ENCODE measurements at places on chromosomes 3 and 15.

DNA sequence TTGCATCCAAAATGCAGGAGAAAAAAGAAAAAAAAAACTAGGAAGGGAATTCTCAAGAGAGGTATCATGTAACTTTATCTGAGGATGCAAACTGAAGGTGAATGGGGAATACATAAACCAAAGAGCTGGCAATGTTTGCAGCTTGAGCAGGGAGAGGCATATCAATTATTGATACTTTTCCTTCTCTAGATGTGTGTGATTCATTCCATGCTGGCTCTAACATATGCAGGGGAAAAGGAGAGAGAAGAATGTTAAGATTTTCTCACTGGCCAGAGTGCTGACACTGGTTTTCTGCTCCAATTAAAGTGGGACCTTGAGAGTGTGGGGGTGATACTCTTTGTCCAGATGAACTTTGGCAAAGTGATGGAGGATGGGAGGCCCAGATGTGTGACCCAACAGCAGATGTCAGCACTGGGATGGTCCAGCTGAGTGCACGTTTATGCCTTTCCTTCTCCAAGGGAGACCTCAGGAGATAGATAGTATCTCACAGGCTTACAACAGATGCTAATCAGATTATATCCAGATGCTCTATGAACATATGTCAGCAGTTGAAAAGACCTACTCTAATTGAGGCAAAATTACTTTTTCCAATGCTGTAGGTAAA is 50.0 kb upstream of the PSMD6 start:
- DNase-seq, result no peak

DNA sequence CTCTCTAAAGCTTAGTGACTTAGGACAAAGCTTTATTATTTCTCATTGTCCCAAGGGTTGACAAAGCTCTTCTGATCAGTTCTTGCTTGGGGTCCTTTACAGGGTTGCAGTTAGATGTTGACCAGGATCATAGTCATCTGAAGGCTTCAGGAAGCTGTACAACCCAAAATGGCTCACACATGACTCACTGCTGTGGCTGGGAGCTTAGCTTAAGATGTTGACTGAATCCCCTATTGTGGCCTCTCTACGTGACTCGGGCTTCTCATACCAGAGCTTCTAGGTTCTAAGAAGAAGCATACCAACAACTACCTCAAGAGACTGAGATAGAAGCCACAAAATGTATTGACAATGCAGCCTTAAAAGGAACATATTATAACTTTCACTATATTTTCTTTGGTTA is 569.6 kb upstream of the ROBO2 start:
- no peak for DNase-seq

GRCh38 chr15:43253431-43254403 is 13.0 kb downstream of the TGM5 start:
- no peak for DNase-seq

DNA sequence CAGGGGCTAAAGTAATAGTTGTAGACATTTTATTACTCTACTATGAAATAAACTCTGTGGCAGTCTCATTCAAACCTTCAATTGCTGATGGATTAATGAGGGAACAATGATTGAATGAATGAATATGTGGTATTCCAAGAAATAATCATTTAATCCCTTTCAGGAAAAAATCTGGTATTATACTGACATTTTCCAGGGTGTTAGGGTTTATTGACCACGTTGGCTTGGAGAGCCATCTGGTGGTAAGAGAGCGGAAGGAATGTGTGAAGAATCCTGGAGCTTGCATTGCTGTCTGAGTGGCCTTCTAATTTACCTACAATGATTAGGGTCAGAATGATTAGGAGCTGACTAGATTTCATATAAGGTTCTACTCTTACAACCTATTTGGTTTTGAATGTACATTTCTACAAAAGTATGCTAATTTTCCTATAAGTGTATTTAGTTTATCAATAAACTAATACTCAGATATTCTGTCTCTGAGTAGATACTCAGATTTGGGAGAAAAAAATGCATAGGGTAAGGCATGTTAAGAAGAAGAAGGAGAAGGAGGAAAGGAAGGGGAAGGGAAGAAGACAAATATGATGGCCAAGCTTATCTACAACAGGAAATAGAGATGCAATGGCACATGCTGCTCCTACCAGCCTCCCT is 249.9 kb downstream of the ROBO1 start:
- no peak for DNase-seq

GRCh38 chr3:128545120-128545752 is 52.2 kb upstream of the GATA2 start:
- DNase-seq, result no peak

GRCh38 chr15:49435174-49435573 is 12.1 kb downstream of the FGF7 start:
- DNase-seq, result no peak

DNA sequence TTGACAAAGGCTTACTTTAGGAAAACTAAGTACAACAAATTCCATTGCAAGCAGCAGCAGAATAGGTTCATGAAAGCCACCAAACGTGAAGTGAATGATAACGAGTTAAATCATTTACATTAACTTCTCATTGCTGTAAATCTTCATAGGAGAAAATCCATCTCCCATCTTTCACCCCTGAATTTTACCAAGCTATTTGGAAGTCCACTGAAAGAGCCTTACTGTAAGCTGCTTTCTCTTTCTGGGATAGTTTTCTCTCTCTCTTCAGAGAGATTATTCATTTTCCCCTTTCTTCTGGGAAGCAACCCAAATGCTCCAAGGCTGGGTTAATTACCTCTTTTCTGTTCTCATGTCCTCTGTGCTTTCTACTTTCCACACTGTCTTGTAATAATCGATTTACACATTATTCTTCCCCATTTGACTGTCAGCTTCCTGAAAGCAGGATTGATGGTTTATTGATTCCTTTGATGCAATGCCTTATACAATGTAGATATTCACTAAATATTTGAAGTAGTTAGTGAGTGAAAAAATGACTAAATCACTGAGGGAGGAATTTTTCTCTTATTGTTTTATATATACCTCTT is 914.3 kb upstream of the ARPP21 start:
- DNase-seq, result no peak

GRCh38 chr3:23830869-23831484 is 25.2 kb downstream of the UBE2E1 start:
- no peak for DNase-seq

DNA sequence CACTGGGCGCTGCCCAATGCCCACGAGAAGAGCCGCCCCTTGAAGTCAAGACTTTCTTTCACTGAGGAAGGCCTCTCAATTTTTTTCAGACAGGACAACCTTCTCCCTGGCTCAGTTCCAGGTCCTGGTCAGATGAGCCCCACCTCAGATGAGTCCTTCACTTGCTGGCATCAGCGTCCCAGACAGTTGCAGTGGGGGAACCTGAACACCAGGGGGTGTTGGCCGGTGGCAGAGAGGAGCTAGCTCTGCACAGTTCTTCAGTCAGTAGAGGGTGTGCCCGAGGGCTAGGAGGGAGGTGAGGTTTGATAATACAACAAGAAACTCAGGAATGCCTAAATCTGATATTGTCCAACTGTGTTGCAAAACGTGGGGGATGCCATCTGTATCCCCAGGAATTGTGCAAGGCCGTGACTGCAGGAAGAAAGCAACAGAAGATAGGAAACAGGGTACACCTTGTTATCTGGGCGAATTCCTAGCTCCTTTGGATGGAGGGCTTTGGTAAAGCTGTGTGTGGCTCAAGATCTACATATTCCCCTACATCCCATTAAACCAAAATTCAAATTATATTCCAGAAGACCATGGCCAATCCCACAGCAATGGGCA is 34.3 kb downstream of the CCR3 start:
- DNase-seq, result no peak

- DNase-seq, result no peak
Observed at GRCh38 chr3:66409771-66410754, 90.8 kb downstream of the LRIG1 start.

DNA sequence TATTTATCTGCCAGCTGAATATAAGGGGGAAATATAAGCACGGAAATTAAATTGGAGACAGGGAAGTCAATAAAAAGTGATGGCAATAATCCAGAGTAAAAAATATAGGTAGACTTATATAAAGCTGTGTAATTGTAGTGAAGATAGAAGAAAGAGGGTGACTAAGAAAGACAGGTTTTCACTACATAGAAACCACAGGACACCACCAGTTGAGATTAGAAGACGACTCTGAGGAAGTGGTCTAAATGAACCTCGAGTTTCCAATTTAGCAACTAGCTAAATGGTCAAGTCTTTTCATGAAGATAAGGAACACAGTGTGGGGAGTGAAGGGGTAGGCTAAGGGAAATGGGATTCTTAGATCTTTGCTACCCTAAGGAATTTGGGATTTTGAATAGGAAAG is 188.8 kb upstream of the ARL6 start:
- no peak for DNase-seq

DNA sequence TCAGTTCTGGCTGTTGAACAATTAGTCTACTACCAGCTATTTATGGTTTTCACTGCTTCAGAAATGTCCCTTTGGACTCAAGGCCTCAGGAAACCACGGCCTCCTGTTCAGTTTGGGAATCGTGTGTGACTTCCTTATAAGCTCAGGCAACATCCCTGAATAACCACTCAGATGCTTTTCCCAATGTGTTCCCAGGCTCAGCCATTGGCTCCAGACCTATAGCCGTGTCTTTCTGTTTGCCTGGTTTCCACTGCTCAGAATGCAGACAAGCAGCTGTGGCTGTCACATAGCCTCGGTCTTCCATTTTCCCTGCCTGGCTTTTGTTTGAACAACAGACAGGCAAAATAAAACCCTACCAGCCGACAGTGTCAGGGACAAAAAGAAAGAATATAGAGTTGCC is 63.2 kb upstream of the ATP2B2 start:
- no peak for DNase-seq

GRCh38 chr15:56619887-56620286 is 113.4 kb downstream of the ZNF280D start:
- DNase-seq, result no peak

DNA sequence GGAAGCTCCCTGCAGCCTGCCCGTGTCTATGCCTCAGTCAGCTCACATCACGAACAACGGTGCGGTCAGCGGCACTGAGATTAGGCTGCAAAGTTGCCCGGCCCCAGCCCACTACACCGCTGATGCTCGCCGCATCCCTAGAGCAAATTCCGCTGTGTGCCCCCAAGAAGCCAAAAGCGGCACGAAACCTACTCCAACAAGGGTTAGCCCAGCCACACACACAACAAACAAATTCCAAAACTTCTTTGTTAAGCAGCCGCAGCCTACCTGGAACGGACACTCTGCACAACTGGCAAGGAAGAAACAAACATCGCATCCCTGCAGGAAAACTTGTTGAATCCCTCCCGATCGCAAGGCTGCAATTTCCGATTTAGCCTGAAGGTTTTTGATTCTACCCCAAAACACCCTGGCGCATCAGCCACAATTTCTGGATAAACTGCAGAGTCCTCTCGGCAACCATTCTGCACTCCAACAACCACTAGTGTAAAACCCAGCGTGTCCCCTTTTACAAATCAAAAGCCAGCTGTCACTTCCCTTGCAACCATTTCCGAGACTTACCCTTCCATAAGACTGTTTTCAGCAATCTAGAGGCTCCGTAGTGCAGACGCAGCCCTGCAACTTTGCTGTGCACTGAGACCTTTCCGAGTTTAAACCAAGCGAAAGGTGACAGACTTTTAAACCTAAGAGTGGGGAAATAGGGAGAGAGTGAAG is 449 bp downstream of the ROBO1 start:
- no peak for DNase-seq

GRCh38 chr15:71237456-71238188 is 122.4 kb downstream of the THSD4 start:
- DNase-seq, result no peak

DNA sequence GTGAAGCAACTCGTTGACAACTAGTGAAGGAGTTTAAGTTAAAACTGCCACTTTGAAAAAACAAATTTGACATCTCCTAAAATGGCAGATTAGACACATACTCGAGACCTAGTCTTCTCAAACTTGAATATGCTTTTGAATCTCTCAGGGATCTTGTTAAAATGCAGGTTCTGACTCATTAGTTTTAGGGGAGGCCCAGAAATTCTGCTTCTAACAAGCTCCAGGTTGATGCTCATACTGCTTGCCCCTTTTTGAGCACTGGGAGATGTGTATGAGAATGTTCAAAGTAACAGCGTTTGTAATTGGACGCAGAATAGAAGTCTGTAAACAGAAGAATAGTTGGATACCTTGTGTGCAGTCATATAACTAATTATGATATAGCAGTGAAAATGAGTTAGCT is 1.6 kb downstream of the C3orf38 start:
- no peak for DNase-seq

GRCh38 chr3:13106308-13107001 is 33.2 kb upstream of the IQSEC1 start:
- peak; percentile 75 for DNase-seq

DNA sequence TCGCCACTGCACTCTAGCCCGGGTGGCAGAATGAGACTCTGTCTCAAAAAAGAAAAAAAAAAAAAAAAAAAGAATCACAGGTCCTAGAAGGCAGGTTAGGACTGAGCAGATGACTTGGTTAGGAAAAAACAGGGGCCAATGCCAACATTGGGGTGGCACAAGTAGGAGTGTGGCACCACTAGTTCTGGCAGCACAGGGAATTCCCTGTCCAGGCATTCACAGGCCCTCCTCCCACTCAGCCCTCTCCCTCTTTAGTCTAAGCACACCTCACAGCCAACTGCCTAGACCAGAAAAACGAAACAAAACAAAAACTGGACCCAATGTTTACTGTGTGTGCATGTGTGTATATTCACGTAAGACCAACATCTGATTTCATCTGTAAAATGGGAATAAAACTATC is 10.5 kb downstream of the THOC7 start:
- no peak for DNase-seq

- DNase-seq, result no peak
Observed at GRCh38 chr3:97705764-97706163, 58.8 kb upstream of the ARL6 start.

DNA sequence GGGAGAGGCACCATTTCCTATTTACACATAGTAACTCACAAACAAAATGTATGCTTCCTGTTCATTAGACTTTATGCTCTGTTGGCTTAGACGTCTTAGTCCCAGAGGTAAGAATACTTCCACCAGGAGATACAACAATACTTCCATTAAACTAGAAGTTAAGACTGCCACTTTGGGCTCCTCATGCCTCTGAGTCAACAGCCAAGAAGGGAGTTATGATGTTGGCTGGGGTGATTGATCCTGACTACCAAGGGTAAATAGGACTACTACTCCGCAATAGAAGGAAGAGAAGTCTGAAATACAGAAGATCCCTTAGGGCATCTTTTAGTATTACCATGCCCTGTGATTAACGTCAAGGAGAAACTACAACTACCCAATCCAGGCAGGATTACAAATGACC is 43.5 kb upstream of the ABI3BP start:
- DNase-seq, result no peak

GRCh38 chr3:4426782-4427344 is 40.2 kb downstream of the SUMF1 start:
- DNase-seq, result no peak

DNA sequence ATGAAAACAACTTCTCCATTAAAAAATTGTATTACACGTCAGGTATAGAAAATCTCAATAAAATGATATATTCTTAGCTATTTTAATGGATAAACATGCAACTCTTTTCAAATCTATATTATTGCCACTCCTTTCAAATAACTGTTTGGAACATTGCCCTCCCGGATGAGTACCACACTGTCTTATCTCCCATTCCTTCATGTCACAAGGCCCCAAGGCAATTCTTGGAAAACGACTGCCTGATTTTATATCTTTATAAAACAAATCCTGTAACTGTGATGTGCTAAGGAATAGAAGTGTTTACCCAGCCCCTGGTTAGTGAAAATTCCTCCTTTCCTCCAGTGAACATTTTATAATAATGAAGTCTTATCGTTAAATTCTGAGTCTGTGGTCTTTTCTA is 6.2 kb upstream of the ZNF619 start:
- DNase-seq, result no peak

GRCh38 chr3:74592359-74592758 is 22.1 kb downstream of the CNTN3 start:
- DNase-seq, result no peak

Data from D721Med (cell line).